ENCODE measurements at places on chromosomes 7 and 10.
A peak's percentile ranks its signal among the peaks of the same experiment; 100 is the strongest.

GRCh38 chr7:150357270-150357669, 11.4 kb upstream of the REPIN1 start:
- DNase-seq = no peak

- no peak for DNase-seq
These were observed 50.8 kb downstream of the ESYT2 start for GRCh38 chr7:158778471-158778870.

DNA sequence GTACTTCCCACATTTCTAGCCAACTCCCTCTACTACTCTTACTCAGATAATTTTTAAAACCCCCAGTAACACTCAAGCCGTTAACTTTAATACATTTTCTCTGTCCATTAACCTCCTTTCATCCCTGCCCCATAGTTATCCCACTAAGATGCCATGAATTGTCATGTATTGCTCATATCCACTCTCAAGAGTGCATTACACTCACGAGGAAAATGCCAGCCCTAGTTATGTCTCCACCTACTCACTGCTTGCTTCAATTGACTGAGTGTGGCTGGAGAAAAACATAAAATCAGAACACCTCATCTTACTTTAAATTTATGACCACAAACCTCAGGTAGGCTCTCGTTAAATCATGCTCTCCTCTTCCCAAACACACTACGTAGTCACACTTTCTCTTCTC, 324.1 kb upstream of the NPSR1 start:
- DNase-seq = no peak

DNA sequence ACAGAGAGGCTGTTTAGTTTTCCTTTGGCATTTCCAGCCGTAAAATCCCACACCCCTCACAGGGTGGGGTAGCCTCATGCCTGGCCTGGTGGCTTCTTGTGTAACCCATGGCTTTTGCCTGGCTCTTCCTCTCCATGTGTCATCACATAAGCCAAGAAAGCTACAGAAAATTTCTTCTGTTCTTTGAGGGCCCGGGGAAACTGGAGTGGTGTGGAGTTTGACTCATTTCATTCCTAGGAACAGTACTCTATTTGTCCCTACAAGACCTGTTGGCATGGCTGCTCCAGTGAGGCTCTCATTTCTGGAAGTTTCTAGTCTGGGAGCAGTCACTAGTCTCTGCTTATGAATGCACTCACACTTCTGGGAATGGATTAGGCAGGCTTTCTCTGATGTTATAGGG, 523.9 kb downstream of the SUGCT start:
- DNase-seq = no peak

- DNase-seq = no peak
These were observed 92.2 kb upstream of the ZPBP start for GRCh38 chr7:50185208-50185607.

DNA sequence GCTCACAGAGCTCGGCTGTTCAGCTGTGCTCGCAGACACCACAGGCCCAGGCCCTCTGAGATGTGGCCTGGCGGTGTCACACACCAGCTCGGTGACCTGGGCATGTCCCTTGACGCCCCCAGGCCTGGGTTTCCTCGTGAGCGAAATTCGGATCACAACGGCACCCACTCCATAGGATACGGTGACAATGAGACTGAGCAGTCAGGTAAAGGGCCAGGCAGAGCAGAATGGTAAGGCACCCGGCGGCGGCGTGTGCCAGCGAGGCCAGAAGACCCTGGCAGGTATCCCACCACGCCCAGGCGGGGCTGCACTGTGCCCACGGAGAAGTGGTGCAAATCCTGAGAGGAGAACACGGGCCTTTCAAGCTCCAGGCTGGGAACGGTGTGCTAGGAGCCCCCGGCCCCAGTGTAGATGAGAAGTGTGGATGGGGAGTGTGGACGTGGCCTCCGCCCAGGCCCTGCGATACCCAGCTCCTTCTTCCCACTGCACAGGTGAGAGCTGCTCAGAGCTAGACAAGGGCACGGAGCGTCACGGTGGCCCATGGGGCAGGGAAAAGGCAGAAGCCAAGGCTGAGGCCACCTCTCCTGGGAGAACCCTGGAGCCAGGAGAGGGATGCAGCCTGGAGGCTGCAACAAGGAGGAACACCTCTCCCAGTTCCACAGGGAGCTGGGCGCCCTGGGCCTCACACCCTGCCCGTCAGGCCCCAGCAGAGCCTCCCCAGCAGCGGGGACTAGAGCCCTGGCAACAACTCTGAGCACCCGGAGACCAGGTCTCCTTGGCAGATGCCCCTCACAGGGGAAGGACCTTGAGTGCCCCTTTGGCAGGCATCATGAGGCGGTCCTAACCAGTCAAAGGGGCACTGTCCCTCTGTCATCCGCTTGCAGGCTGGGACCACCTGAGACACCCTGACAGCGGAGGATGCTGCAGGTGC, 219.1 kb downstream of the MAD1L1 start:
- DNase-seq = no peak

GRCh38 chr7:117008886-117009531, 55.7 kb downstream of the ST7 start:
- no peak for DNase-seq

GRCh38 chr10:133104963-133105640, 17.4 kb downstream of the ADGRA1 start:
- DNase-seq = no peak

- no peak for DNase-seq
These were observed 363.2 kb downstream of the PHTF2 start for GRCh38 chr7:78161781-78162180.

- DNase-seq = no peak
These were observed 17.5 kb downstream of the RASGEF1A start for GRCh38 chr10:43249151-43249961.

GRCh38 chr7:21538936-21539495, 3.8 kb upstream of the DNAH11 start:
- no peak for DNase-seq

GRCh38 chr10:87817609-87818504, at the start of gene ATAD1:
ATAD1 (minus strand) TSS chr10:87818226; CDS start chr10:87814599, 3,627 bp downstream.
- peak; percentile 67 for DNase-seq
